ENCODE measurements at places on chromosomes 2 and 18. TPM values are rescaled to one million over a fixed set of nuclear protein-coding genes. Genes with fewer than 3 reads are reported as not detected.
A peak's percentile ranks its signal among the peaks of the same experiment; 100 is the strongest.

DNA sequence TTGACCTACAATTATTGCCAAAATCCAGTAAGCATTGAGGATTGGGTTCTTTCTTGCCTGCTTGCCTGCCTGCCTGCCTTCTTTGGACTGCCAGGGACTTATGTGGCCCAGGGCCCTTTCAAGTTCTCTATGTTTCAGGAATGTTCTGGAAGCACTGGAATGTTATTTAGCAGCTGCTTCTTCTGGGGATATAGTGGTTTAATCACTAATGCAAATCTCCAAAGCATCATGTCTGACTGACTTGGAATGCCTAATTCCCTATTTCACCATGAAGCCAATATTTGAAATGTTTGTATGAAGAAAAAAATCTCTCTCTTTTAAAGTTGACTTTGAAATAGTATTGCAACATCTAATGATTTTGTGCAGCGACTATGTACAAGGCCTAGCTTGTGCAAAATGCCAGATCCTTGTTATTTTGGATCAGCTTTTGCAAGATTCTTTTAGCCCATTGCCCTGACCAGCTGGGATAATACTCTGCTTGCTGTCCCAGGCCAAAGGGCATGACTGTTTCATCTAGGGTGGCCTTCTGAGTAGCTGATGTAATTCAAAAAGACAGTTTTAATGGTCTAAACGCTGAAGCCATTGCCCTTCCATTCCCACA lies 204.6 kb downstream of the RND3 start:
- H3K27me3 ChIP-seq = no peaks in the 10 kb centered on the region
- no peaks in the 10 kb centered on the region for H3K36me3 ChIP-seq
- H3K4me3 ChIP-seq = no peak overlapping the region

DNA sequence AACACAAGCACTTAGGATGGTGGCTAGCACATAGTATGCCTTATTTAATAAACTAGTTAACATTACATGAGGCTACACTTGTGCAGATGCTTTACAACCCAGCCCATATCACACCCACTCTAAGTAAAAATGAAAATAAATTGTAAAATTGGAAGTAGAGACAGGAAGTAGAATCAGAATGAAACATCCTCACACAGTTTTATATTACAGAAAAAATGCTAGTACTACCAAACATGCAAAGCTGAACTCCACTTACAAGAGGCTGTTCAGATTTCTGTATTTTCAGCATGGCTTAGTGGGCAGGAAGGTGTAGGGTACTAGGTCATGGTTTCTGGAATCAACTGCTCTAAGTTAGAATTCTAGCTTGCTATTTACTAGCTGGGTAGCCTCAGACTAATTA lies 18.2 kb upstream of the CRIM1 start:
- H3K27me3 ChIP-seq = no peaks in the 10 kb centered on the region
- H3K4me1 ChIP-seq = peaks cover 13% of the 10 kb centered on the region
- no peak overlapping the region for H3K27ac ChIP-seq

DNA sequence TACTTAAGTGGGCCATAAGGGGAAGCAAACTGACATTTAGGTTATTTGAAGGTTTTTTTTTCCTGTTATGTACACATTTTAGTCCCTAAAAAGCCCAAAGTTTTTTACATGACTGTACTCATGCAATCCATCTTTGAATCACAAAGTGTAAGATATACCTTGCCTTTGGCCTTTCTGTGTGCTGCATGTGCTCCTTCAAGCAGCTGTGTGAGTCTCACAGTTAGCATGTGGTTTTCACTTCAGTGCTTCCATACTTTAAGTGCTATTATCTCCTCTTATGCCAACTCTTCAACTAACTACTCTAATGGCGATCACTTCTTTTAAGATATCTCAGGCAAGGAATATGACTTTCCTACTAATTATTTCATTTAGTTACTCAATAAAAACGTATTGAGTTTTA lies 597.1 kb upstream of the ACVR2A start:
- H3K4me3 ChIP-seq = no peak overlapping the region
- no peaks in the 10 kb centered on the region for H3K36me3 ChIP-seq

- no peaks in the 10 kb centered on the region for H3K36me3 ChIP-seq
- no peak for DNase-seq
- H3K4me1 ChIP-seq = peaks cover 3% of the 10 kb centered on the region
- no peaks in the 10 kb centered on the region for H3K27me3 ChIP-seq
- no peak overlapping the region for H3K27ac ChIP-seq
- H3K4me3 ChIP-seq = no peak overlapping the region
Measured at GRCh38 chr18:75472906-75473305, 45.4 kb upstream of the SMIM21 start.

- no peak overlapping the region for H3K4me3 ChIP-seq
- H3K27me3 ChIP-seq = no peaks in the 10 kb centered on the region
- no peaks in the 10 kb centered on the region for H3K4me1 ChIP-seq
- no peak for DNase-seq
Measured at GRCh38 chr2:41216978-41217377, 765.1 kb upstream of the SLC8A1 start.

- peaks cover 1% of the 10 kb centered on the region for H3K36me3 ChIP-seq
- no peak overlapping the region for H3K27ac ChIP-seq
- no peak overlapping the region for H3K4me3 ChIP-seq
- DNase-seq = no peak
- peaks cover 22% of the 10 kb centered on the region for H3K4me1 ChIP-seq
Measured at GRCh38 chr2:170848587-170848986, 31.9 kb downstream of the GAD1 start.

The SKA1 gene
- 1.1 TPM for polyA plus RNA-seq

The UPP2 gene
- not detected for polyA plus RNA-seq

GRCh38 chr2:24352664-24353063 lies 7.7 kb downstream of the ITSN2 start:
- no peaks in the 10 kb centered on the region for H3K27me3 ChIP-seq
- no peaks in the 10 kb centered on the region for H3K36me3 ChIP-seq
- no peak overlapping the region for H3K4me3 ChIP-seq
- H3K4me1 ChIP-seq = peaks cover 6% of the 10 kb centered on the region
- no peak for DNase-seq

GRCh38 chr2:74847070-74847858 lies 13.3 kb downstream of the HK2 start:
- no peak for DNase-seq
- peak overlapping the region; percentile 93 for H3K27ac ChIP-seq
- no peaks in the 10 kb centered on the region for H3K27me3 ChIP-seq
- H3K36me3 ChIP-seq = no peaks in the 10 kb centered on the region
- H3K4me3 ChIP-seq = no peak overlapping the region
- peaks cover 88% of the 10 kb centered on the region for H3K4me1 ChIP-seq

DNA sequence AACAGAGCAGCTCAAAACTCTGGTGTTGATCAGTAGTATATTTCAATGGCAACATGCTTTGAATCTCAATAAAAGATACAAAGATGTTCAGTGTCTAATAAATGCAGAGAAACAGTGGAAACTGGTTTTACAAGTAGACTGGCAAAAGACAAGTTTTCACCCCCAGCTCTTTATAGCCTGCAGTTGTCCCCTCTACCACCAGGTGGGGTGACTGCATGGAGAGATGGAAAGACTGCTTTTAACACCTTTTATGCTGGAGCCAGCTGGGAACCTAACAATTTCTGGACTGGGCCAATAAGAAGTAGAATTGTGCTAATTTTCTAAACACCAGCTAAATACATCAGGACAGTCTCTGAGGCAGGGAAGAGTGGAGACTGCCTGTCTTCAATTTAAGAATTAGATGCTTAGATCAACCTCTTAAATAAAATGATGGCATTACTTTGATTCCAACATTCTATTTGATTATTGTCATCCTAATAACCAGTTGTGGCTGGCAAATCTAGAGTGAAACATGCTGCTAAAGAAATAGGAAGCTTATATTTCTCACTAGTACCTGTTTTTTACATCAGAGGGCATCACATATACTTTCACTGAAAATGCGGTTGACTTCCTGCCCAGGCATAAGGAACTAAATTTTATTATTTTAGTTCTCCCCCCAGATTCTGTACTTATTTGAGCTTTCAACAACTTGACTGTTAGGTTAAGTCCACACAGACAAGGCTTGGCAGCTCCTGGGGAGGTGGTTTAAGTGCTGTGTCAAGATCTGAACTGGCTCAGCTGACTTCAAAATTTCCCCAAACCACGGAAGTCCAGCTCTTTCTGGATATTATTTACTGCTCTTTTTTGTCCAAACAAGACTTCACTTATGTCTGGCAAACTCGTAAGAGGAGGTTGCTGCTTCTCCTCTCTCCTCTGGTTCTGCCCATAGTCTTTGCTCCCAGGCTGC lies 140.5 kb downstream of the TPGS2 start:
- no peaks in the 10 kb centered on the region for H3K36me3 ChIP-seq
- no peak overlapping the region for H3K27ac ChIP-seq
- no peaks in the 10 kb centered on the region for H3K27me3 ChIP-seq
- no peak overlapping the region for H3K4me3 ChIP-seq
- no peak for DNase-seq
- H3K4me1 ChIP-seq = no peaks in the 10 kb centered on the region

DNA sequence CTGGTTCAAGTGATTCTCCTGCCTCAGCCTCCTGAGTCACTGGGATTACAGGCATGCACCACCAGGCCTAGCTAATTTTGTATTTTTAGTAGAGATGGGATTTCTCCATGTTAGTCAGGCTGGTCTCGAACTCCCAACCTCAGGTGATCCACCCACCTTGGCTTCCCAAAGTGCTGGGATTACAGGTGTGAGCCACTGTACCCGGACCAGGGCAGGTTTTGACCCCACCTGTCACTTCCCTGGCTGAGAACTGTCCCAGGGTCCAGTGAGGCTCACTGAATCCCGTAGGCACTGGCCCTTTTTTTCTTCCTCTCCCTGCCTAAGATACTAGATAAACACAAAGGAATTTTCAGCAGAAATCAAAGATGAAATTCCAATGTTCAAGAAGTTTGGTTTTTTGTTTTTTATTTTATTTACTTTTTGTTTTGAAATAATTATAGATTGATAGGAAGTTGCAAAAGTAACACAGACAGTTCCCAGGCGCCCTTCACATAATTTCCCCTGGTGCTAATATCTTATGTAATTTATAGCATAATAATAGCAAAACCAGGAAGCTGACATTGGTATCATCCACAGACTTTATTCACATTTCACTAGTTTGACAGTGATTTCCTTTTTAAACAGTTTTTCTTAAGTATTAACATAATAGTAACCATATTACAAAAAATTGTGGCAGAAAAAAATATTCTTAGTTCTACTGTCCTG lies 52.4 kb upstream of the B3GNT7 start:
- no peak overlapping the region for H3K4me3 ChIP-seq
- H3K27ac ChIP-seq = no peak overlapping the region
- no peaks in the 10 kb centered on the region for H3K27me3 ChIP-seq
- peaks cover 2% of the 10 kb centered on the region for H3K4me1 ChIP-seq

GRCh38 chr2:37198681-37199065 lies 2.4 kb downstream of the CEBPZOS start:
- no peak overlapping the region for H3K4me3 ChIP-seq
- no peak overlapping the region for H3K27ac ChIP-seq
- H3K4me1 ChIP-seq = peaks cover 9% of the 10 kb centered on the region
- peaks cover 8% of the 10 kb centered on the region for H3K36me3 ChIP-seq
- H3K27me3 ChIP-seq = no peaks in the 10 kb centered on the region

GRCh38 chr2:48162742-48163141 lies 256.4 kb upstream of the FBXO11 start:
- no peak for DNase-seq
- H3K36me3 ChIP-seq = no peaks in the 10 kb centered on the region
- H3K4me3 ChIP-seq = no peak overlapping the region
- H3K4me1 ChIP-seq = no peaks in the 10 kb centered on the region
- no peak overlapping the region for H3K27ac ChIP-seq

DNA sequence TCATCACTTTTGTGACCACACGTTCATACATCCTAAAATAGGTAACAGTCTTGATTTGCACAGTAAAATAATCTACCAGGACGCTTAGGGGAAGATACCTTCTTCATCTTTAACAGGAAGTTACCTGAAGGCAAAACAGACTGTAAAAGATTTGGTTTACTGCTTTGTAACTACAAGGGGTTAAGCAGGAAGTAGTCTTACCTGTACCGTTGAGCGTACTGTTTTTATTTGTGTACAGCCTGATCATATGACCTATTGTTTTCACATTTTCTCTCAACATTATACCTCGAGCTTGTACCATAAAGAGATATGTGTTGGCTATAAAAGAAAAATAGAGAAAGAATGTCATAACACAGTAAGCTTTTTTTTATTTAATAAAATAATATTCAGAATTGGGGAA lies 18.3 kb downstream of the B4GALT6 start:
- DNase-seq = no peak
- H3K27me3 ChIP-seq = no peaks in the 10 kb centered on the region
- H3K27ac ChIP-seq = no peak overlapping the region
- no peaks in the 10 kb centered on the region for H3K36me3 ChIP-seq
- H3K4me3 ChIP-seq = no peak overlapping the region
- no peaks in the 10 kb centered on the region for H3K4me1 ChIP-seq

GRCh38 chr2:236782938-236783337 lies 213.3 kb downstream of the ACKR3 start:
- no peak overlapping the region for H3K4me3 ChIP-seq
- no peak for DNase-seq
- H3K27me3 ChIP-seq = no peaks in the 10 kb centered on the region

The FEV gene
- polyA plus RNA-seq = not detected

GRCh38 chr2:209834767-209835166 lies 63.1 kb downstream of the UNC80 start:
- no peak for DNase-seq
- H3K27ac ChIP-seq = no peak overlapping the region
- no peaks in the 10 kb centered on the region for H3K27me3 ChIP-seq

GRCh38 chr2:54468673-54469072 lies 12.5 kb downstream of the SPTBN1 start:
- no peaks in the 10 kb centered on the region for H3K36me3 ChIP-seq
- H3K4me3 ChIP-seq = no peak overlapping the region
- no peak for DNase-seq
- peaks cover 10% of the 10 kb centered on the region for H3K4me1 ChIP-seq

DNA sequence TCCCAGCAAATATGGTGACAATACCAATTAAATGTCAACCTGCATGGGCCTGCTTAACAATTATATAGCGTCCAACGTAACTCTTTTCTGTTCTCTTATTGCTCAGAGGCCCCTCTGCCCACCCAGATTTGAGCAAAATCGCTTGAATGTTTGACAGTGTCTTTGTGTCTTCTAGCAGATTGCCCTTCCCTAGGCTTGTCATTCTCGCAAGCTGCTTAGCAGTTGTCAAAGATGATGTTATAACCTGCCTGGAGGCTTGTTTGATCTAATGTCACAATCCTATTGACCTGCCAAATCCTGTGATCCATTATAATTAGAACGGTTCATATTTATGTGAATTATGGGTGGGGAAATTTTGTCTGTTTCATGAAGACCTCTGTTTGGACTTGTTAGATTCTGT lies 108.8 kb downstream of the FARSB start:
- no peaks in the 10 kb centered on the region for H3K4me1 ChIP-seq
- no peaks in the 10 kb centered on the region for H3K27me3 ChIP-seq
- no peak overlapping the region for H3K27ac ChIP-seq
- no peak overlapping the region for H3K4me3 ChIP-seq

DNA sequence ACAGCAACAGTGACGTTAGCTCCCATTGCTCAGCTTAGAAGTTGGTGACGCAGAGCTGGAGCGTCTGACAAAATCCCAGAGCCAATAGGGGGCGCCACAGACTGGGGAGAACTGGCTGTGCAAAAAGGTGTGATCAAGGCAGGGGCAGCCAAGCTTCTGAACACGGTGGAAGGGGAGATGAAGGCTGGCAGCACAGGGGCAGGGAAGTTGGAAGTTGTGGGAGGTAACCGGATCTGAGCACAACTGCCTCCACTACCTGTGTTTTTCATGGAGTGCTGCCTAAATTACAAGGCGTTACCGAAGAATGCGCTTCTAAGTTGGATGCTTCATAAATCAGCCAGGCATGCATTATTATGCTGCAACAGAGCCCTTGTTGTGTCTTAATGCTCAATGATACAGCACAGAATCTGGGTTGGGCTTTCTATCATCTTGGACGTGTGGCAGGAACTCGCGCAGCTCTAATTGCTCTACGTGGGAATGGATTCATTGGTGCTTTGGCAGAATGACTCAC lies 370.0 kb downstream of the SLC4A3 start:
- peak overlapping the region; percentile 34 for H3K27ac ChIP-seq
- no peaks in the 10 kb centered on the region for H3K27me3 ChIP-seq
- no peaks in the 10 kb centered on the region for H3K36me3 ChIP-seq
- DNase-seq = peak; percentile 9
- H3K4me1 ChIP-seq = peaks cover 3% of the 10 kb centered on the region
- no peak overlapping the region for H3K4me3 ChIP-seq

Data from keratinocyte (primary cell).